ENCODE measurements at places on chromosomes 16 and 17.

- no peak for DNase-seq
These were observed 29.6 kb downstream of the NFAT5 start for GRCh38 chr16:69595127-69596036.

GRCh38 chr17:35870906-35871819 is 2.5 kb upstream of the HEATR9 start:
- no peak for DNase-seq

DNA sequence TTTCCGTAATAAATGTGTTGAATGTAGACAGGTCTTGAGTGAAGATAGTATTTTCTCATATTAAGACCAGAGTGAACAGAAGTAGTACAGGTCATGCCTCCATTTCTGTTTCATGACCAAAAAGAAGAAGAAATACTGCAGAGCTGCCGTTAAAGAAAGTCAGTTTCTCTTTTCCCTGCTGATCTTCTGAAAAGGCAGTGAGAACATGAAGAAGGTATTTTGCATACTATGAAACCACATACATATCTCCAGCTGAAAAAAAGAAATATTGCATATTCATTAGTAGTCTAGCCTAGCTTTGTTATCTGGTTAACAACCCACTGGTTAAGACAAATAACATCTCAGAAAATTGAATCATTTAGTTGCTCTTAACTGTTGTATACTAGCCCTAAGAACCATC is 138.4 kb downstream of the PHKB start:
- DNase-seq = no peak

DNA sequence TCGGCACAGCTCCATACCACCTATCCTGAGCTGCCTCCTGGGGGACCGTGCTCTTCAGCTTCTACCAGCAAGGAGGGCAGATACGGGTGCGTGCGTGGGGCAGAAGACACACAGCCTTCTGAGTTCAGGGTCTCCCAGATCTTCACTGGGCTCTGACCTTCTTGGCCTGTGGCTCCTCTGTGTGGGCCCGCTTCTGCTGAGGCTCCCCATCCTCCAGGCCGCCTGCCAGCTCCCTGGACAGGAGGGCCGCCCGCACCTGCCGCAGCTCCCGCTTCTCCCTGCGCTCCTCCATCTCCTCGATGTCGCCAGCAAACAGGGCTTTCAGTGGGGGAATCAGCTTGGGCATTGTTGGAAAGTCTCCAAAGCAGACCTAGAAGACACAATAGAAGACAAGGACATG is 25.2 kb downstream of the ELAC2 start:
- DNase-seq = no peak

- no peak for DNase-seq
These were observed 6.7 kb downstream of the PITPNA start for GRCh38 chr17:1555651-1556471.

DNA sequence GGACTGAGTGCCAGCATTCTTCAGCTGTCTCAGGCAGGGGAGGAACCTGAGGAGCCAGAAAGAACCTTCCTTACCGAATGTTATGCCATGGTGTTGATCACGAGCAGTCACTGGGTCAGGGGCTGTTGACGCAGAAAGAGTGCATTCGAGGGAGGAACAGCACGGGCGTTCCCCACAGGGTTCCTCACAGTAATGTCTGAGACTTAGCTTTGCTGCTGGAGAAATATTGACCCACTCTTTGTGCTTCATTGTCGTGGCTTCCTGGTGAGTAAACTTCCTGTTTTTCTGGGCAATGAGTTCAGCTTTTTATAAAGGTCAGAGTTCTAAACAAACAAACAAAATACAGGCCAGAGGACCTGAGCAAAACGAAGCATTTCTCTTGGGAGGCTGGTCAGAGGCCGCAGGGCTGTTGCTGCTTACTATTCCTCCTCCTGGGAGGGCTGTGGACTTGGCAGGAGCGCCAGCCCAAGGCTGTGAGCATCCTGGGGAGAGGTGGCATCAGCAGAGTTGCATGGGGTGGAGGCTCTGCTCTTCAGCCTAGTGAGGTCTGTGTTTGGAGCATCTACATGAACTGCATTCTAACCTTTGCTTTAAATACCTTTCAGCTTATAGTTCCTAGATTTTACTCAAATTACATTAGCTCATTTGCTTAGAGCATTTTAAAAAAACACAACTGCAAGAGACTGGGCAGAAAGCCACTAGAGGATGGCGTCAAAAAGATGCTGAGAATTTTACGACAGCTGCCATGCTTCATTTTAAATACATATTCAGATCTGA is 143.1 kb upstream of the CACNG5 start:
- no peak for DNase-seq

DNA sequence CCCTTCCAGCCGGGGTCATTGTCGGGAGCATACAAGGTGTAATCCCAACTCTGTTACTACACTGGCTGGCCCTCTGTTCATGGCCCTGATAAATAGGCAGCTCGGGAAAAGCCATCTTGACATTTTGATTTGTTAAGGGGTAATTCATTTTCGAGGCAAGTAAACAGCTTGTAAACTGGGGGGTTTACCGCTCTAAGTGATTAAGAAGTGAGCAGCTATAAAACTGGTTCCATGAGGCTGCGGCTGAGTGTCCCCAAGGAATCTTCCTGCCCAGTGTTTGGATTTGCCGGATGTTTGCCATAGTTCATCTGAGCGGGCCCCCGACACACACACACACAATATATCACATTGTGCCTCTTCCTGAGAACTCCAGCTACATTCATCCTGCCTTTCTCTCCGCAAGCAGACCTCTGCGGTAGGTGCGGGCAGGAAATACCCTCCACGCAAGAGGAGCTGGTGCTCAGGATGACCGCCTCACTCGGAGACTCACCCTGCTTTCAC is 92.2 kb downstream of the SOCS1 start:
- DNase-seq = no peak

GRCh38 chr17:17204041-17204591 is 2.0 kb downstream of the PLD6 start:
- DNase-seq = peak; percentile 79

DNA sequence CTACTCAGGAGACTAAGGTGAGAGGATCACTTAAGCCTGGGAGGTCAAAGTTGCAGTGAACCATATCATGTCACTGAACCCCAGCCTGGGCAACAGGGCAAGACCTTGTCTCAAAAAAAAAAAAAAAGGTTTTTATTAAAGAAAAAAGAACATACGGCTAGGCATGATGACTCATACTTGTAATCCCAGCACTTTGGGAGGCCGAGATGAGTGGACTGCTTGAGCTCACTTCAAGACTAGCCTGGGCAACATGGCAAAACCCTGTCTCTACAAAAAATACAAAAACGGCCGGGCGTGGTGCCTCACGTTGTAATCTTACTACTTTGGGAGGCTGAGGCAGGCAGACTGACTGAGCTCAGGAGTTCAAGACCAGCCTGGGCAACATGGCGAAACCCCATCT is 38.4 kb downstream of the RANBP10 start:
- DNase-seq = no peak

DNA sequence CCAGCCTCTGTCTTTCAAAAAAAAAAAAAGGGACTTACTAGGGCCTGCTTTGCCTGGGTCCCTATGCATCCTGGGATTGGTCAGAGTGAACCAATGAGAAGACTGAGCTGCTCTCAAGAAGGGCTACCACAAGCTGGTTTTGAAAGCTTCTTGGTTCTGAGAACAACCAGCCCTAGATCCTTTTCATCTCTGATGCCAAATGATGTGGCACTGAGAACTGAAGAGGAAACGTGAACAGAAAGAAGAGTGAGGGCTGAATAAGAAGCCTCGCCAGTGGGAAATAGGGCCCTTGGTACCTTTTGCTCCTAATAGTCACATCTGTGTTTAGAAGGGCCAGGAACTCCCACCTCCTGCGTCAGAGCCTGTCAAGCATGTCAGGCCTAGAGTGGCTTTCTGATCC is 10.7 kb downstream of the TACO1 start:
- DNase-seq = no peak

DNA sequence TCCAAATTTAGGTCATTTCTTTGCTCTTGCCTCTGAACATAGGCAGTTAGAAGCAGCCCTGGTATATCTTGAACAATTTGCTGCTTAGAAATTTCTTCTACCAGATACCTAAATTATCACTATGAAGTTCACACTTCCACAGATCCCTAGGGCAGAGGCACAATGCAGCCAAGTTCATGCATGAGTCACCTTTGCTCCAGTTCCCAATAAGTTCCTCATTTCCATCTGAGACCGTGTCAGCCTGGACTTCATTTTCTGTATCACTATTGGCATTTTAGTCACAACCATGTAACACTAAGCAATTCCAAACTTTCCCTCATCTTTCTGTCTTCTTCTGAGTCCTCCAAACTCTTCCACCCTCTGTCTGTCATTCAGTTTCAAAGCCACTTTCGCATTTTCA is 45.0 kb downstream of the KCNJ16 start:
- DNase-seq = no peak

- DNase-seq = no peak
These were observed 16.7 kb downstream of the PGS1 start for GRCh38 chr17:78395155-78395554.

DNA sequence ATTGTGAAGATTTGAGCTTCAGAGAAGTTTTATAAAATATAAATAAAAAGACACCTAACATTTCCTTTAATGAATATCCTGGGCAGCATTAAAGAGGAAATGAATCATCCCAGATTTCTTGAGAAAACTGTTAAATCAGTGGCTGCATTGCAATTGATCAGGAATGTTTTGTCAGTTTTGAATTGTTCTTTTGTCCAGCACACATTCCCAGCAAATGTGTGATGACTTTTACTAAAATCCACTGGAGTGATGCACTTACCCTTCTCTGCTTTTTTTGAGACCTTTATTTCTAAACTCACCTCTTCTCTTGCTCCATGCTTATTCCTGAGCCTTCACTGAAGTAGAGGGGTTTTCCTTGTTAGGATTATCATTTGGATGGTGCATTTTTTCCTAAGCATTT is 1307.2 kb downstream of the CDH8 start:
- DNase-seq = no peak

DNA sequence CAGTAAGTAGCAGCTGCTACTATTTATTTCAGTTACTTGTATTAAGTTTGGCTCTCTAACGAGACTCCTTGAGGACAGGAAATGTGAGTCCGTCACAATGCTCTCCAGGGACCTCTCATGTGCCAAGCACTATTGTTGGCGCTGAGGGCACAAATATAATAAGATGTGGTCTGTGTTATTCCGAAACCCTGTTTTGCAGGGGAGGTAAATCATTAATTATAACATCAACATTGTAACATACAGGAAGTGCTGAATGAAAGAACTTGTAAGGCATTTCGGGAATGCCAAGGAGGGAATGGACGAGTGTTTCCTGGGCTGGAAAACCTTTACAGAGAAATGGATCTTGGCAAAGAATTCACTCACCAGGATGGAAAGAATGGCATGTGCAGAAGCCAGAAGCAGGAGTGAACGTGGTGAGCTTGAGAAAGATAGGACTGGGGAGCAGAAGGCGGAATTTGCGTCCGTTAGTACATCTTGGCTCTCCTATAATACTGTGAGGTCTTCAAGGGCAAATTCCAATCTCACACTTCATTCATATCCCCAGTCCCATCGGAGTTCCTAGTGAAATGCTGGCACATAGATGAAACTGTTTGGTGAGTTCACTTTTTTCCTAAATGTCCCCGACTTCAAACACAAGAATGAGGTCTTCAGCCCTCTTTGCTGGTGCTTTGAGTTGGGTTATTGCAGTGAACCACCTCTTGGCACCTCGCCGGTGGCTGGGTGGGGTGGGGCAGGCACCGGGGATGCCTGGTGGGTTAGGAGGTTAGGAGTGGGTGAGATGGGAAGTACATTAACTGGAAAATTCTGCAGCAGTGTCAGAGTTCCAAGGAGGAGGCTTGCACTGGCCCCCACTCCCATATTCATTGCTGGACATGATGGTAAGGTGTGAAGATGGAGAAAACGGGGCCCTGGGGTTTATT is 11.5 kb downstream of the TAC4 start:
- no peak for DNase-seq

- peak; percentile 85 for DNase-seq
These were observed 12.4 kb downstream of the SGCA start for GRCh38 chr17:50177983-50178834.

- DNase-seq = peak; percentile 56
These were observed 4.2 kb downstream of the GIT1 start for GRCh38 chr17:29585080-29585751.

DNA sequence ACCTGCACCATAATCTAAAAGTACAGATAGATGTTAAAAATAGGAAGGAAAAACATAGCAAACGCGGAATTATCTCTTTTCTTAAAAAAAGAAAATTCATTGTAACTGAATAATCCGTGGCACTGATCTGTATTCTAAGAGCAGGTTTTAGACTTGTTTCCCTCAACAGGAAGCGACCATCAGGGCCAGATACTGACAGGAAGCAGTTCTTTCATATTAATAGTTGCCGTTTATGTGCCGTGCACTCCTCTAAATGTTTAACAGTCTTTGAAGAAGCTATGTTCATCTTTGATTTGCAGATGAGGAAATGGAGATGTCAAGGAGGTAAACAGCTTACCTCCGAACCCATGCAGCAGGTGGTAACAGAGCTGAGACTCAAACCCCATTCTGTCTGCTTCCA is 23.6 kb downstream of the DYNLRB2 start:
- no peak for DNase-seq

DNA sequence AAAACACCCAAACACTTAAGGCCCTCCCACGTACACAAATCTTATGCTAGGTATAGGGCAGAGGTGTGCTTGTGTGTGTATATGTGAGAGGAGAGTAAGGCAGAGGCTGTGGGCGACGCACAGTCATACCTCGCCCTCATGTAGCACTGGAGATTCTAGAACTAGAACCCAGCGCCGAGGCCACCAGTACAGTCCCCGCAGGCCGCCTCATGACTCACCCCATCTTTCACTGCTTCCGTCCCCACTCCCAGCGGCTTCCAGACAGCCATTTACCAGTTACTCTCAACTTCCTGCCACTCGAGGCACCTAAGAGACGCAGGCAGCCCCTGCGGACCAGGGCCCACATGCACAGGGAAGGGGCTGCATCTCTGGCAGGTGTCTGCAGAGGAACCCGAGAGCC is 23.2 kb upstream of the CYTH1 start:
- DNase-seq = peak; percentile 33

- no peak for DNase-seq
These were observed 81.1 kb downstream of the VPS35L start for GRCh38 chr16:19636436-19637267.

- DNase-seq = no peak
These were observed 90.7 kb downstream of the PITPNC1 start for GRCh38 chr17:67467500-67468455.

DNA sequence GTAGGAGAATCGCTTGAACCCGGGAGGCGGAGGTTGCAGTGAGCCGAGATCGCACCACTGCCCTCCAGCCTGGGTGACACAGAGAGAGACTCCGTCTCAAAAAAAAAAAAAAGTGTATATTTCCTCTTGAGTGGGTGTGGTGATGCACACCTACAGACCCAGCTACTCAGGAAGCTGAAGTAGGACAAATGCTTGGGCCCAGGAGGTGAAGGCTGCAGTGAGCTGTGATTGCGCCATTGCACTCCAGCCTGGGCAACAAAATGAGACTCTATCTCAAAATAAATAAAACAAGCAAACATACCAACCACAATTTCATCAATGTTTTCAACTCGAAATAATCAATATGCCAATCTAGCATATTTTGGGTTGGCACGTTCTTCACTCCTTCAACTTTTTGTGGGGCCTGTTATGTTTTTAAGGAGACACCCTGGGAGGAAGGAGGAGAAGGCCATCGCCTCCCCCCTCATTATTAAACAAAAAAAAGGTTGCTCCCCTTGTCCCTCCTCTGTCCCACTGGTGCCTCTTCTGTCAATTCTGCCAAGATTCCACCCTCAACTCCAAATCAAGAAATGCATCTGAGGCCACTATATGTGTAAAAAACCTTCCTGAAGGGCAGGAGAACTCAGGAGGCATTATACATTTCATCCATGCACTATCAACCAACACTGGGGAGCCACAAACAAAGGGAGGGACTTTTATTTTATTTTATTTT is 52.4 kb upstream of the ATF7IP2 start:
- no peak for DNase-seq

GRCh38 chr16:6641091-6641490 is 691.6 kb upstream of the RBFOX1 start:
- no peak for DNase-seq

All from Right ventricle myocardium superior (tissue), 1 donor.